Right hindlimb (tissue), 1 donor: ENCODE measurements at places on chromosomes 7 and 10.

- peak; percentile 32 for DNase-seq
Observed at GRCh38 chr10:104255311-104255981, 754 bp downstream of the GSTO1 start.

DNA sequence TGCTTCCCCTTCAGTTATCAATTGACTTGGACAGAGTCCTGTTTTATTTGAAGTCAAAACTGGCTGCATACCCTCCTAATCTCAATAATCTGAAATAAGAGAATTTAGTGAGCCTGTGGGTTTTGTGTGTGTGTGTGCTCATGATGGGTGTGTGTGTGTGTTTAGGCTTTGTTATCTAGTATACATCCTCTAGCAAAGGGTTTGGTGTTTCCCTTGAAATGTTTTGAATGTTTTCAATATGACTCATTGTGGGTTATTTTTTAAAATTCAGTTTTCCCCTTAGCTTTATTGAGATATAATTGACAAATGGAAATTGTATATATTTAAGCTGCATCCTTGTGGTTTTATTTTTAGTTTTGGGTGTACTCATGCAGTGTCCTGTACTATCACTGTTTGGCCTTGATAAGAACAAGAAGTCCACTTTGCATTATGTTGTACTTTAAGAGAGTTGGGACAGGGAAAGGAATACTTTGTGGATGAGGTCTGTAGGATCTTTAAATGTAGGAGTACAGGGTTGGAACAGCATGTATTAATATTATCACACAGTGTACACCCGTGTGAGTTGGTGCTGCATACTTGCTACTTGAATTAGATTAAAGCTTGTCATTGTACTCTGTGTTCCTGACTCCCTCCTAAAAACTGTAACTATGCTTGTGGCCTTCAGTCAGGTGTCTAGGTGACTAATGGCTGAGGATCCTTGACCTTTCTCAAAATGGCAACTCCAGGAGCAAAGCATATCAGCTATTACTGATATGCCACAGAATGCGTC is 58.3 kb downstream of the VCL start:
- DNase-seq: no peak

GRCh38 chr7:137961200-137962177 is 40.4 kb downstream of the CREB3L2 start:
- DNase-seq: no peak

DNA sequence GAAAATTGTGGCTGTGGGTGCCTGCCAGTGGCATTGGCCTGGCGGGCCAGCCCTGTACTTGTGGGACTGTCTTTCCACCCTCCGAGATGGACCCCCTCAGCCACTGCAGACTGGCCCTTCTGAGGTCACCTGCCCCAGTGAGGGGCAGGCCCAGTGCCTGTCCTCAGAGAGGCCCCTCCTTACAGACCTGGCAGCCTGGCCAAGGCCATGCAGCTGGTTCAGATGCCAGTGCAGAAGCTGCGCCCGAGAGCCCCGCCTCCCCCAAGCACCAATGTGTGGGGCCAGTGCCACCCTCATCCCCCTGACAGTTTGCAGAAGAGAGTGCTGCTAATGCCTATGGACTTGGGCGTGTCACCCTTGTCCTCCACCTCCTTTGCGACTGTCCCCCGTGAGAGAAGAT is 10.0 kb downstream of the ZNF316 start:
- no peak for DNase-seq

DNA sequence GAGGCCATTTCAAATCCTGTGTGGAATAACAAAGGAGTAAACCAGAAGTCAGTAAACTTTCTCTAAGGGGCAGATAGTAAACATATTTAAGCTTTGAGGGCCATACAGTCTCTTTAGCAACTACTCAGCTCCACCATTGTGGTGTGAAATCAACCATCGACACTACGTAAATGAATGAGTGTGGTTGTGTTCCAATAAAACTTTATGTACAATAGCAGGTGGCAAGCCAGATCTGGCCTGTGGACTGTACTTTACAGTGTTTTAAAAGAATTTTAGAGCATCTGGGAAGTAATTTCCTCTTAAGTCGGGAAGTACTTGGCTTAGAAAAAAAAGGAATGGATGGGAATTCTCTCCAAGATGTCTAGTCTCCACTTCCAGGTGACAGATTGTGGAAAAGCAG is 71.3 kb downstream of the ARHGAP22 start:
- DNase-seq: no peak

DNA sequence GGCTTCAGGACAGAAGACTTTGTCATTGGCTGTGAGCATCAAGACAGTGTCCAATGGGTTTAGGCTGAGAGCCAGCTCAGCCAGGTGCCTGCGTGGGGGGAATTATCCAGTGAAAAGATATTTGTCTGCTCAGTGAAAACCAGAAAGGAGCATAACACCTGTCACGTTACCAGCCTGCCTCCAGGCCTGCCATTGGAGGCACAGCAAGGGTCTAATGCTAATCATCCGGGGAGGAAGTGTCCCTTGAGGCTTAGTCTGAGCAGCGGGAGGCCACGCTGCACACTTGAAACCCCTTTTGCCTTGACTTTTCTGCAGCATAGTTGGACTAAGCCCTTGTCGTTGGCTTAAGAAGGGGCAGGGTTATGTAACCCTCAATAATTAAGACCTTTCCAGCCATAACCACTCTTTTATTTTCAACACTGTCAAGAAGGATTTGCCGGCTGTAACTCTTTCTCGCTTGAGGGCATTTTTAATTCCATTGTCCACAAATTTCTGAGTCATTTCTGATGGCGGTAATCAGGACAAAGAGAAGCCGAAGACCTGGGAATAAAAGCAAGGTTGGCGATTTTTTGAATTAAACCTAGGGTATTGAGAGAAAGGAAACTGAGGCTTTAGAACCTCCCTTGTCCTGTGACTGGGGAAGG is 639.6 kb upstream of the FOXK1 start:
- DNase-seq: no peak

DNA sequence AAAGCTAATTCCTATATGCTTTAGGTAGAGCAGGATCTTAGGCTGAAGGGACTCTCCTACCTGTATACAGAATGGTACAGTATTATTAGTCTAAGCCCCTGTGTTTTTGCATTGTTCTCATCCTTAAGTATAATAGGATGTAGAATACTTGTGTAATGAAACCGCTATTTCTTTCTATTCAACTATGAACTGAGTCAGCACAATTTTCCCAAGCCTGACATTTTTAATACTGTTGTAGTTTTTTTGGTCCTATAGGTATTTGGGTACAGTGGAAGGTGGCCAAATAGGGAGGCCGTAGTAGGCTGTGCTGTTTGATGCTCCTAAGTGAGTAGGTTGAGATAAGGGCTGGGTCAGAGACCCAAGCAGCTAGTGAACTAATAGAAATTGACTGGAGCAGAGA is 205.1 kb downstream of the MACC1 start:
- DNase-seq: no peak

DNA sequence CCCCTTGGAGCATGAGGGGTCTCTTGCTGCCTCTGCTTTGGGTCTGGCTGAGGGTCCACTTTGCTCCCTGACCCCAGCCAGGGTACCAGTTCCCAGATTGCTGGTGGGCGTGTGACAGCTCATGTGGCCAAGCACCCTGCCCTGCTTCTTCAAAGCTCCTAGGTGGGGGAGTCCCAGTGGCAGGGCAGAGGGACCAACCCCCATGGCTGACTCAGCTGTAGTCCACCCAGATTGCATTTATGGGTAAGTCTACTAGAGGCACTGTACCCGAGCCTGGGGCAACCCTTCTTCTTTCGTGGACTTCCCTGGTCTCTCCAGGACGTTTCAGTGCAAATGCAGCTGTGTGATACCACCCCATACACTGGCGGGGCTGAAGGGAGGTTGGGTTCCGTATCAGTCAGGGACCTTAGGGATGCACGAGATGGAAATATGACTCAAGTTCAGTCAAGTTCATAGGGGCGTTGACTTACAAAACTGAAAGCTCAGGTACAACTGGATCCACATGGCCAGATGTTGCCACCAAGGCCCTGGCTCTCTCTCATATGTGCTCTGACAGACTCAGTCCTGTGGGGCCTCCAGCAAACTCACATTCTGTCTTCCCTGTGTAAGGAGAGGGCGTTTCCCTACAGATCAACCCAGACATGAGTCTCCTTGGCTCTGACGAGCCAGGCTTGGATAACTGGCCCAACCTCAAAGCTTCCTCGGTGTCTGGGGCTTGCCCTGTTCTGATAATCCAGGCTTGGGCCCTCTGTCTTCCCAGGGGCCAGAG is 13.6 kb downstream of the PTPRE start:
- no peak for DNase-seq

DNA sequence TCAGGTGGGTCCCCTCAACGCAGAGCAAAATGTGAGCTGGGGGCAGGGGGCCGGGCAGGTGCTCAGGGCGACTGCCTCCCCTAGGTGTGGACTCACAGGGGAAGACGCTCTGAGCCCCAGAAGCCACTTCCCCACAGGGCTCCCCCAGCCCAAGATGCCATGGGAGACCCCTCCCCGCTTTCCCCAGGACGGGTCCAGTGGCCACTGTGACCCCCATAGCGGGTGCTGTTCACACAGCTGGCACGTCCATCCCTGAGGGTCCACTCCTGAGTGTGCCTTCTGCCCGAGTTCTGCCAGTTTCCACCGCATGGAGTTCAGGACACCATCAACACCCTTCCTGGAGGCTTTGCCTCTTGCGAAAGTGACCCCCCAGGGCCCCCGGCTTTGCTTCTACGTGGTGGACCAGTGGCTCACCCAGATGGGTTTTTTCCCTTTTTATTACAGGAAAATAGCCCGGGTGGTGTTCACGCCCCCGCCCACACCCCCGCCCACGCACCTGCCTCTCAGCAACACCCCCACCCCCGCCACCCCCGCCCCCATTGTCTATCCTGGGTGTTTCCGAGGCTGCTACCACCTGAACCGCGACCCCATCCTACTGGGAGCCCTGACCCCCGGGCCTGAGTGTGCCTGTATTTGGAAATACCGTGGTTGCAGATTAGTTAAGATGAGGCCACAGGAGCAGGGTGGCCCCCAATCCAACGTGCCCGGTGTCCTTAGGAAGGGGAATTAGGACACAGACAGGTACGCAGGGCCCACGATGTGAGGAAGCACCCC is 32.0 kb downstream of the ADAP1 start:
- no peak for DNase-seq

- no peak for DNase-seq
Observed at GRCh38 chr7:34875481-34875880, 161.8 kb downstream of the DPY19L1 start.

DNA sequence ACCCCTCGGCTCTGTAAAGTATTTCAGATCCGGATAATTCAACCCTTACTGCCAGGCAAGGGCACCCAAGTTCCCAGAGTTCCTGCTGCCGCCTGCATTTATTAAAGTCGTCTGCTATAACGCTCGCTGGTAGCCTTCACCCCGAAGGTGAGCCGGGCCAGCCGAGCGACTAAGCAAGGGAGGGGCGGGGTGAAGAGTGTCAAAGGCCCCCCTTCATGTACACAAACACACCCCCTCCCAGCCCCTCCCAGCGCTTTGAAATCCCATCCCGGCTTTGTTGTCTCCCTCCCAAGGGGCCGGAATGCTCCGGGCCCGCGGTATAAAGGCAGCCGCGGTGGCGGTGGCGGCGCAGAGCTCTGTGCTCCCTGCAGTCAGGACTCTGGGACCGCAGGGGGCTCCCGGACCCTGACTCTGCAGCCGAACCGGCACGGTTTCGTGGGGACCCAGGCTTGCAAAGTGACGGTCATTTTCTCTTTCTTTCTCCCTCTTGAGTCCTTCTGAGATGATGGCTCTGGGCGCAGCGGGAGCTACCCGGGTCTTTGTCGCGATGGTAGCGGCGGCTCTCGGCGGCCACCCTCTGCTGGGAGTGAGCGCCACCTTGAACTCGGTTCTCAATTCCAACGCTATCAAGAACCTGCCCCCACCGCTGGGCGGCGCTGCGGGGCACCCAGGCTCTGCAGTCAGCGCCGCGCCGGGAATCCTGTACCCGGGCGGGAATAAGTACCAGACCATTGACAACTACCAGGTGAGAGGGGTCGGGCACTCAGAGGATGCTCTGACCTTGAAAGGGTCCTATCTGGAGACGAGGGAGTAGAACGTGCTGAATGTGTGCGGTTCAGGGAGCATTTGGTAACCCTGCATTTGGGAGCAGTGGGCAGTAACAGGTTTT is at the start of gene DKK1:
Gene DKK1, plus strand, starts transcription at position 349 of the 889 bp plus-strand sequence. Its CDS starts 154 bp downstream, at position 503.
- DNase-seq: peak; percentile 46

GRCh38 chr10:35684586-35684985 is 42.5 kb upstream of the FZD8 start:
- no peak for DNase-seq

DNA sequence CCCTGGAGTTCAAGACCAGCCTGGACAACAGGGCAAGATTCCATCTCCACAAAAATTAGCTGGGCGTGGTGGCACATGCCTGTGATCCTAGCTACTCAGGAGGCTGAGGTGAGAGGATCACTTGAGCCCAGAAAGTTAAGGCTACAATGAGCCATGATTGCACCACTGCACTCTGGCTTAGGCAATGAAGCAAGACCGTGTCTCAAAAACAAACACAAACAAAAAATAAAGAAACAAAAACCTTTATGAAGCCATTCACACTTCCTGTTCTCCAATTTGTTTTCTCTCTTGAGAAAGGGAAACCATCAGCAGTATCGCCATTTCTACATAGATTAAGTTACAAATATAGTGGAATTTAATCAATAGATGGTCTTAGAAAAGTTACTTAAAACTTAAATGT is 19.8 kb downstream of the YME1L1 start:
- no peak for DNase-seq

DNA sequence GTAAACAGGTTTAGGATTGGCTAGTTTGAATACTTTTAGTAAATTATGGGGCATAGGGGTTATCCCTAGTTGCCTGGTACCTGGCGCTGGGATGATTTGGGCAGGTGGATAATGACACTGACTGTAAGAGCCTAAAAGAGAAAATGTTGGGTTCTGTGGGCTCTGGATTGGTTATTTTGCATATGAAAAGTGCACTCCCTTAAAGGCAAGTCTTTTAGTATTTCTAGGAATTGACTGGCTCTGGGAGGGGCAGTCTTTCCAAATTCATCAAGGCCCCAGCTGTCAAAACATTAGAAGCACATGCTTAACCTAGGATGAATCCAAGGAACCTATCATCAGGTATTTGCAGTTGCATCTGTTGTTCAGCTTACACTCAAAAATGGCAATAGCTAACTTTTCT is 454.6 kb upstream of the SORCS1 start:
- no peak for DNase-seq

GRCh38 chr10:115432188-115432819 is 339.1 kb downstream of the ATRNL1 start:
- no peak for DNase-seq

GRCh38 chr7:158672975-158673374 is 31.6 kb downstream of the NCAPG2 start:
- DNase-seq: no peak

- no peak for DNase-seq
Observed at GRCh38 chr7:135601182-135601581, 43.5 kb downstream of the NUP205 start.

- DNase-seq: no peak
Observed at GRCh38 chr10:62981096-62981495, 152.0 kb upstream of the NRBF2 start.

DNA sequence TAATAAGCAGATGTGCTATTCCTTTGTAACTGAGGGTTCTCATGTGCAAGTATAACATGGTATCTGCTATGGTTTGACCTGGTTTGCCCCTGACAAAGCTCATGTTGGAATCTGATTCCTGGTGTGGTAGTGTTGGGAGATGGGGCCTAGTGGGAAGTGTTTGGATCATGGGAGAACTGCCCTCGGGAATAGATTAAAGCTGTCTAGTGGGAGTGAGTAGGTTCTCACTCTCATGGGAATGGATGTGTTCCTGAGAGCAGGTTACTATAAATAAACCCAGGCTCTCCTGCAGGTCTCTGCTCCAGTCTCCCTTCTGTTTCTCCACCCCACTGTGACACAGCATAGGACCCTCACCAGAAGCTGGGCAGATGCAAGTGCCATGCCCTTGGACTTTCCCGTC is 97.7 kb downstream of the ATE1 start:
- no peak for DNase-seq

- peak; percentile 84 for DNase-seq
Observed at GRCh38 chr10:70672165-70673042, at the start of gene ADAMTS14. ADAMTS14 (plus strand) TSS chr10:70672506; CDS start chr10:70672803, 297 bp downstream.
